ENCODE measurements at places on chromosomes 7 and 10.

GRCh38 chr7:141439164-141439563, 112.0 kb upstream of the AGK start:
- no peak for DNase-seq

DNA sequence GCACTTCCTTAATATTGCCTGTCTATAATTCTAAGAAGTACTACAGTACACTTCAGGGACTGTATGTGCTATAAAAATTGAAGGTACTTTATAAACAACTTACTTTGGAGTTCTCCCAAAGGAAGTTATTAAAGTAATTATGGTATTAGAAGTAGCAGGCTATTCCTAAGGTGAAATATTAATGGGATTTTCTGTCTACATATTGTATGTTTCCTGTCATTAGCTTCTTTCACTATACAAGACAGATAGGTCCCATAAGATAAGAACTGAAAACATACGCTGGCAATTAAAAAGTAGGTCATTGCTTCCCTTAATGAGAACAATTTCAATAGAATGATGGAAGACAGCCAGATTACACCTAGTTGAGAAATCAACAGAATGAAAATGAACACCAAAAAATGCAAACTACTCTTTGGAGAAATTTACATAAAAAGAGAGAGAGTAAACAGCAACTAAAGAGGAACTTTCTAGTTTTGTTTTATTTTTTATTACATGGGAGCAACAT, 147.0 kb downstream of the HBP1 start:
- DNase-seq = no peak

DNA sequence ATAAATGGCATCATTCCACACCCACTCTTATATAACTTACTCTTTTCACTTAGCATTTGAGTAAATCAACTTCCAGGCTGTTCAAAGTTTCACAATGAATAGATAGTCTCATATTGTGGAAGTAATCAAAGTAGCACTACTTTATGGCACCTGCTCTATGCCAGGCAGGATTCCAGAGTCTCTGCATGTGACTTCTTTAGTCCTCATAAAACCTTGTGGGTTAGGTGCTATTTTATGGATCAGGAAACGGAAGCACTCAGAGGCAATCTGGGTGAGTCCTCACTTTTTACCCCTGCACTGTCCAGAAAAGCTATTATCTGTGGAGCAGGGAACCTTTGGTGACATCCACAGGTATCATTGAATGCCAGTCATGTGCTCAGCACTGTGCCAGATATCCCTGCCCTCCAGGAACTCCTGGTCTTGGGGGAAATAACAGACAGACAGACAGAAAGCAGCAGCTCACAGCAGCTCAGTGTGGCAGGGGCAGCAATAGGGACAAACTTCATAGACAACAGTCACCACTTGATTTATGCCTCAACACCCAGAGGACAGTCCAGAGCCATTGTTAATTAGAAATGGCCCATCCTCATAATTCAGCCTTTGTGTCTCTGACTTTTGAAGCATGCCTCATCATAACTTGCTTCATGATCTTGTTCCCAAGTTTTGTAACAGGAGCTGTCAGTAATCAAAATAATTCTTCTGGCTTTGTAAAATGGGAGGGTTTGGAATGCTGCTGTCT, 160.6 kb downstream of the SEC23IP start:
- no peak for DNase-seq

DNA sequence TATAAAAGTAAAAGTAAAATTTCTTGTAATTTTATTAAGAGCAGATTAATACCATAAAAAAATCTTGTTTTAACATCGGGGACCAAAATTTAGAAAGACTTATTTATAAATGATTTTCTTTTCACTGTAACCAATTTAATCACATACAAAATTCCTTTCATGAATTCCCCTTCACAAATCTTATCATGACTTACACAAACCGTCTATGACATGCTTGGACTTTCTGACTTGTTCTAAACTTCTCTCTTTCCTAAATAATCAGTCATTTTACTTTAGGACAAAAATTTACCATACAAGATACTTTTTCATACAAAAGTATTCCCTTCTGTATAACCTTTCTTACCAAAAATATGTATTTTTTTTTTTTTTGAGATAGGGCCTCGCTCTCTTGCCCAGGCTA, 9.3 kb downstream of the CROT start:
- no peak for DNase-seq

DNA sequence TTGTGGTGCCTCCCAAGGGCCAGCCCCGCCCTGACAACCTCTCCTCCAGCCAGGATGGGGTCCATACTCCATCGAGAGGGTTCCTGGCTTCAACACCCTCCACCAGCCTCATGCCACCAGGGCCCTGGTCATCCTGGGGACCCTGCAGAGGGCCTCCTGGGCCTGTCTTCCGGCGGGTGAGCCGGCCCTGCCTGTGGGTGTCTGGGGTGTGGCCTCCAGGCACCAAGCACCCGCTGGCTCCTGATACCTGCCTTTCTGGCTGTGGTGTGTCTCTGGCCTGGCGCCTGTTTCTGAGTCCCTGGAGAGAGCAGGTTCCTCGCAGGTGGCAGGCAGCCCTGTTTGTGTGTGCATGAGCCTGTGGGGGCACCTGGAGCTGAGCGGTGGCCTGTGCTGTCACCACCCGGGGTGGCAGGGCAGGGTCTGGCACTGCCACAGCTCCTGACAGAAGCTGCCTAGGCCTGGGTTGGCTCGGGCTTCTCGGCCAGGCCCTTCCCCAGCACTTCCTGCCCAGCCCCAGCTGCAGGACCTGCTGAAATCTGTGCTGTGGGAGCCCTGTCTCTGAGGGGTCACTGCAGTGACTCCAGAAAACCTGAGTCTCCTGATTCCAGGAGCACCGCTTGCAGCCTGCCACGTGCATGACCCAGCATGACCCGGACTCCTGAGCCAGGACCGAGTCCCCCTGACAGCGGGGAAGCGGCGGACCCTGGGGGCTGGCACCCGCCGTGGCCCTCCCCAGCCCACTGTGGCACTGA, 18.4 kb downstream of the ADAM8 start:
- no peak for DNase-seq

DNA sequence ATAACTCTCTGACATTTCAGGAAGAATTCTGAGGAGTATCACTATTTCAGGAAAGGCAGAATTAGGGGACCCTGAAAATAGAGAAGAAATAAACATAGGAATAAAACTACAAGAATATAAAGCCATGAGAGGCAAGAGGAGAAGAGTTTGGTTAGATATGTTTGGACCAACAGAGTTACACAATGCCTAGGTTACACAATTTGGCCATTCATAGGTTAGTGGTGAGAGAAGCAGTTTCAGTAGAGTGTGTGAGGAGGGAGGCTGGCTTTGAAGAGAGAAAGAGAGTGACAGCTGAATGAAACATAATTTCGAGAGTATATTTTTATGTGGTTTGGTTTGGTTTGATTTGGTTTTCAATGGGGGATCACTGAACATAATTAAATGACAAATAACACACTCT, 783.2 kb upstream of the LRRN3 start:
- DNase-seq = no peak

DNA sequence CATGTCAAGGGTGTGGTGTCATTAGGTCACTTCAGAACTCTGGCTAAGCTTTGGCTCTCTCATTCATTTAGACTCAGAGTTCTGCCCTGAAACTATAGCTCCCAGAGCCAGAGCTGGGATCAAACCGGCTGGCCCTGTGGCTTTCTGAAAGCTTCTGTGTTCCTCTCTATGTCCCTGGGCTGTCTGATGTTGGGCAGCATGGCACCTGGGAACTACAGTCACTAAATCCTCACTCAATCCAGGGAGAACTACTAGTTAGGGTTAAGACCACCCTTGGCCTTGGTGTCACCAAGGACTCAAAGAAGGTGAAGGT, 13.2 kb downstream of the ATG9B start:
- peak; percentile 24 for DNase-seq

- peak; percentile 7 for DNase-seq
These were observed 1.8 kb downstream of the ZMYND11 start for GRCh38 chr10:137031-137430.

DNA sequence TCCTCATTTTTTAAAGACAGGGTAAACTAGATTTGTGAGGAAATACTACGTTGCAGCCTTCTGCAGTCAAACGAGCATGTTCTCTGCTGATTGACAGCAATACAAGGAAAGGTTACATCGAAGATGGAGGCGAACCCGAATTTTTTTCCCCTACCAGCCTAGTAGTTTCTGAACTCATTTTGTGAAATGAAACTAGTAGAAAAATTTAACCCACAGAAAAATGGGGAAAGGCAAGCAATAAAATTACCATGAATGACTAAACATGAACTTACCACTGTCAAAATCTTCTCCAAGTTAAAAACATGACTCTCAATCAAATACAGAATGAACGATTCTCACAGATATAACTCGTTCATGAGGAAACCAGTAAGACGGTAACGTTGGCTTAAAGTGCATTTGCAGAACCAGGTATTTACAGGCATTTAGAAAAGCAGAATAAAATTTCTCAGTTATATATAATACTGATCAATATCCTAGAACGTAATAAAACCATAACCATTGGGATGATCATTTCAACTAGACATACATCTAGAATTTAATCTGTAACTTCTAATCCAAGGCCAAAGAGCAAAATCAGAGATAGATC, 73.9 kb downstream of the CELF2 start:
- DNase-seq = no peak

GRCh38 chr7:94630855-94631254, 25.1 kb downstream of the SGCE start:
- DNase-seq = no peak

DNA sequence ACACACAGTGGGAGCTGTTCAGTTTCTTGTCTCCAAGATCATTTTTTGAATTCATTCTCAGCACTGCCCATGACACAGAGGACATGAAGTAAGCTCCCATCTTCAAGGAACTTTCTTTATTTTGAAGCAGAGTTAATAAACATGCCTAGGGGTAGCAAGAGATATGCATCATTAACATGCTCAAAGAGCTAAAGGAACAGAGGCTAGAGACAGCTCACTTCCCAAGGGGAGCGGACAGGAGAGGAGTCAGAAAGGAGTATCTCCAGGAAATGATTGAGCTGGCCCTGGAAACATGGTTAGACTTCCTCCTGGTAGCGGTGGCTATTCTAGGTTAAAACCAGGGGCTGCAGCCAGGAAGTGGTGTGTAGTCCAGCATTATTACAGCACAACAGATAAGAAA, 135.9 kb downstream of the GPAM start:
- no peak for DNase-seq

DNA sequence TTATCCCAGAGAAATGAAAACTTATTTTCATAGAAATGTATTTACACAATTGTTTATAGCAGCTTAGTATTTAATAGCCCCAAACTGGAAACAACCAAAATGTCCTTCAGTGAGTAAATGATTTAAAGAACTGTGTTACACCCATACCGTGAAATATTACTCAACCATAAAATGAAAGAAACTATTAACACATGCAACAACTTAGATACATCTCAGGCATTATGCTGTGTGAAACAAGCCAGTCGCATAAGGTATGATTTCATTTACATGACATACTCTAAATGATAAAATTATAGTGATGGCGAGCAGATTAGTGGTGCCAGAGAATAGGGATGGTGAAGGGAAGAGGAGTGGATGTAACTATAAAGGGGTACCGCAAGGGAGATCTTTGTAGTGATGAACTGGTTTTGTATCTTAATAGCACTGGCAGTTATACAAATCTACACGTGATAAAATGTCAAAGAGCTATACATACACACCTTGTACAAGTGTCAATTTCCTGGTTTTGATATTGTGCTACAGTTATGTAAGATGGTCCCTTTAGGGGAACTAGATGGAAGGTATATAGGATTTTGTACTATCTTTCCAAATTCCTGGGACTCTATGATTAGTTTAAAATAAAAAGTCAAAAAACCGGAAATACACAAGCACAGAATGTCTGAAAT, 40.5 kb downstream of the MACC1 start:
- no peak for DNase-seq

GRCh38 chr7:109092268-109092667, 522.6 kb downstream of the DNAJB9 start:
- DNase-seq = no peak

GRCh38 chr10:110822712-110823311, 48.9 kb upstream of the PDCD4 start:
- DNase-seq = no peak
